ENCODE measurements at places on chromosomes 16 and 17.
A peak's percentile ranks its signal among the peaks of the same experiment; 100 is the strongest.

- no peak for DNase-seq
Observed at GRCh38 chr16:21117567-21117966, 33.1 kb downstream of the DNAH3 start.

GRCh38 chr16:35714665-35715064, 2255.3 kb downstream of the TP53TG3F start:
- DNase-seq, result no peak

DNA sequence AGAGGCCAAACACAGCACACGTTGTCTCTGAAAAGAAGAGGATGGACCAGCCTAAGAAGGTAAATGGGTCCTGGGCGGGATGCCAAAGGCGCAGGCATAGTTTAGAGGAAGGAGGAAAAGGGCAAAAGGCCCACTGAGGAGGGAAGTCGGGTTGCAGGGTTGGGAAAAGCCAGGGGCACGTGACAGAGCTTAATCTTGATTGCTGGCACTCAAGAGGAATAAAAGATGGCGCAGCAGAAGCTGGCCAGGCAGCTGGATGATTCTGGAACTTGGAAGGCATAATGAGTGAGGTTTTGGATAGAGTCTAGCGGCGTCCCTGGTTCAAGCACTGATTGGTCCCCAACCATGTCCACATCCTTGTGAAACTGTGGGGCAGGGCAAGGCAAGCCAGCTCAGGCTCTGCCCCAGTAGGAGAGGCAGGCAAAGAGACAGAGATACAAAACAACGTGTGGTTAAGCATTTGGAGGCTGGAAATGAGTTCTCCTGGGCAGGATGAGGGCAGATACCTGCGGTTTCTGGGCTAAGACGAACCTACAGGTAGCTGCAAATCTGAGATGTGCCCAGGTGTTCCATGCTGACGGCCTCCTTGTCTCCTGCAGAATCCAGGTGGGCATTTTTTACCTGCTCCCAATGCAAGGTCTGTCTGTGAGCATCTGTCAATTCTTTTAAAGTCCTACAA, 52.7 kb upstream of the CIBAR2 start:
- no peak for DNase-seq

DNA sequence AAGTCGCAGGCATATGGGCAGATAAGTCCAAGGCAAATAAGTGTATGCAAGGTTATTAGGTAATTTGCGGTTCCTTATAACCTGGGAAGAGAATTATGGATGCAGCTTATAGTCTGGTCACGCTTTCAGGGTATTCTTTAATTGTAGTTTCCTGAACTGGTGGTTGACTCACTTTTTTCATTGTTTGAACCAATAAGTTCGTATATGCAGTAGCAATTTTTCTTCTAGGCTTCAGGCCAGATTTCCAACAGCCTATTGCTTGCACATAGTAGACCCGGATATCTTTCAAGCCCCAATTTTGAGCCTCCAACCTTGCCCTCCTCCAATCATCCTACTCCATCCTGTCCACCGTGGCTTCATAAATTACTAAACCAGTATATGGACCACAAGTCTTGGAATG, 12.8 kb downstream of the CEP95 start:
- DNase-seq, result no peak

DNA sequence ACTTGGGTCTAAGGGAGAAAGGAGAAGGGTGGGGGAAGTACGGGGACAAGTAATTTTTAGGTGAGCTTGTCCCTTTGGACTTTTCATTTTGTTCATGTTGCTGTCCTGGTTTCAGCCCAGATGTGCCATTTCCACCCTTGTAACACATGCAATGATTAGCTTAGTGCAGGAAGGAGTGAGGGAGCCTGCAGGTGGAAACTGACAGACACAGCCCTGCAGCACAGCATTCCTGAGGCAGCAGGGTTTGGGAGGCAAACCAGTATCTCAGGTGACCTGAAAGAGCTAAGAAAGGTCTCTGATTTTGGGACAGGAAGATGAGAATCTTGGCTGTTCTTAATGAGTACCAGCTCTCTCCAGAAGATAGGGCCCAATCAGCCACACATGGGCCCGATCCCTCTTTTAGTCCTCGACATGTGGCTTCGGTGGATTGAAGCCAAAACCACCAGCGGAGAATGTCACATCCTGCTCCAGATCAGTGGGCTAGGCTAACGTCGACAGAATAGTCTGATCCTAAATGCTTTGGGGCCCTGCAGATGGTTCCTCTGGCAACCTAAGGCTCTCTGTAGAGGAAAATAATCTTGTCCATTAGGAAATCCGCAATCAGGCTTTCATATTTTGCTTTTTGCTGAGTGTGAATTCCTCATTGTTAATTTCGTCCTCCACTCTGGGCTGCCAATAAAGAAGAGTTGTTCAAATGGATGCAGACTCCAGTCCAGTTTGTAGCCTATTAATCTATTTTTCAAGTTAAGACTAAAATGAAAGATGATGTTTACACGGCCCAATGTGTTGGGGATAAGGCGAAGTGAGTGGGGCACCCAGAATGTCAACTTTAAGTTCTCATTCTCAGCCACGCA, 3.8 kb upstream of the RNF157 start:
- DNase-seq, result no peak

- no peak for DNase-seq
Observed at GRCh38 chr17:82924812-82925211, 85.0 kb upstream of the ZNF750 start.

DNA sequence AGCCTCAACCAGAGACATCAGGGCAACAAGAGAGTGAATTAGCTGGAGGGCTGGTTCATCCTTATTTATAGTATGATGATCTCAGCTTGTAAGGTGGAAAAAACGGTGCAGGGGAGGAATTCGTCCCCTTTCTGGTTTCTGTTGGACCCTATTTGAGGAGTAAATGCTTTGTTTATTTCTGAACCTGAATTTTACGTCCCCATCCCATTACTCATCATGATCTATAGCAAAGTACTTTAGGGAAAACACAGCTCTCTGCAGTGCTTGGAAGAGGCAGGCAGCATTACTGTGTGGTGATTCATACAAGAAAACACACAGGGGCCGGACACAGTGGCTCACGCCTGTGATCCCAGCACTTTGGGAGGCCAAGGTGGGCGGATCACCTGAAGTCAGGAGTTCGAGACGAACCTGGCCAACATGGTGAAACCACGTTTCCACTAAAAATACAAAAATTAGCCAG, 8.0 kb upstream of the VAT1L start:
- no peak for DNase-seq

GRCh38 chr17:80248894-80249710, 11.6 kb upstream of the RNF213 start:
- no peak for DNase-seq

DNA sequence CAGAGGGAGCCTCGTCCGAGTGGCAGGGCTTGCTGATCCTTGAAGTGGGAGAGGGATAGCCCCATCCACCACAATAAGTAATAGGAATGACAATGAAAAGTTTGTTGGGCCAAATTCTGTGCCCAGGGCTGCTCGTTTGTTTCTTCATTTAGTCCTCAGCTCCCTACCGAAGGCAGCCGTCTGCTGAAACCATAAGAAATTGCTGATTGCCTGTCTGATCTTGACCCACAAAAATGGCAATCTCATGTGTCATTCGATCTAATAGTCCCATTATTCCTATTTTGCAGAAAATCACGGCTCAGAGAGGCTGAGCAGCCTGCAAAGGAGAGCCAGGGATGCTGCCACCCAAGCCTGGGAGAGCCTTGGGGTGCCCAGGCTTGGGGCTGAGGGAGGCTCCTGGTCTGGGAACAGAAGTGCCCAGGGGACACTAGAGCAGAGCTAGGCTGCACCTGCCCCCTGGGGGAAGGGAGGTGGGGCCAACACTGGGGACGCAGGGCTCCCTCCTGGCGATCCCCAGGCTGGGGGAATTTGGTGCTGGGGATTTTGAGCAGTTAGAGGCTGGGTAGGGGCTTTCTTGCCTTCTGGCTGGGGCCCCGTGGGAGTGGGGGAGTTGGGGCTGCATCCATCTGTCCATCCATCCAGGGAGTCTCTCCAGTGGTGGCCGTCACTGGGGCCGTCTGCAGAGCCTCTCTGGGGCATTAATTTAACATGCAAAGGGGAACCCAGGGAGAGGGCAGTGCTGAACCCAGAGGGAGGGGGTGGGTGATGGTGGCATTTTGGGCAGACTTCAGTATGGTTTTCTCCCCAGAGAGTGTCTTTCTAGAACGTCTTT, 53.5 kb downstream of the SOCS1 start:
- no peak for DNase-seq

- DNase-seq, result no peak
Observed at GRCh38 chr17:6639014-6639585, 1.4 kb downstream of the KIAA0753 start.

DNA sequence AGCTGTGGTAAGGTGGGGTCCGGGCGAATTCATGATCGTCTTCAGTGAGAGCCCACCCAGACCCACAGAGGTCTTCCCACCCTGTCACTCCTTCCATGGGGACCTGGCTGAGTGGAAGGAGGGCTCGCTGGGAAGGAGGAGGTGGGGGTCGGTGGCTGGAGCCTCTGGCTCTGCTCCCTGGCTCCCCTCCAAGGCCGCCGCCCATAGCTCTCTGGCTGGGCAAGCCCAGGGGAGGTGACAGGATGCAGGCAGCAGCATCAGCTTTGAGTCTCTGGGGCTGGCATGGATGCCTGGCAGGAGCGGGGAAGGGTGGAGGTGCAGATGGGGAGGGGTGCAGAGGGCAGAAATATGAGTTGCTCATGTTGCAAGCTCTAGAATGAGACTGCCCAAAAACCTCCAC, 147.0 kb downstream of the ENGASE start:
- no peak for DNase-seq

DNA sequence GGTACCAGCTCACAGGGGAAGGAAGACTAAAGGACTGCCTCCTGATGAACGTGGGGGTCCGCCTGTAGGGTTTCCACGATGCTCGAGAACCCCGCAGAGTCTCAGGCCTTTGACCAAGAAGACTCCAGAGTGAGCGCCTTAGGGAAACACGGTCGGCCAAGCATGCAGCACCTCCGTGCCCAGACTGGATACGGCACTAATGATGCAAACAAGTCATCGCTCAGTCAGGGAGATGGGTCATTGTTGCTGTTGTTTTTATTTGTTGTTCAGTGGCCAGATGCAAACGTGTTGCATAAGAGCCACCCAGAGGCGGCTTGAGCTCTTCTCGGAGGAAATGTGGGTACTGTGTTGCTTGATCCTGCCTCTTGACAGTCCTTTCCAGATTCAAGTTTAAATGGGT, 19.3 kb upstream of the RBFOX3 start:
- no peak for DNase-seq

DNA sequence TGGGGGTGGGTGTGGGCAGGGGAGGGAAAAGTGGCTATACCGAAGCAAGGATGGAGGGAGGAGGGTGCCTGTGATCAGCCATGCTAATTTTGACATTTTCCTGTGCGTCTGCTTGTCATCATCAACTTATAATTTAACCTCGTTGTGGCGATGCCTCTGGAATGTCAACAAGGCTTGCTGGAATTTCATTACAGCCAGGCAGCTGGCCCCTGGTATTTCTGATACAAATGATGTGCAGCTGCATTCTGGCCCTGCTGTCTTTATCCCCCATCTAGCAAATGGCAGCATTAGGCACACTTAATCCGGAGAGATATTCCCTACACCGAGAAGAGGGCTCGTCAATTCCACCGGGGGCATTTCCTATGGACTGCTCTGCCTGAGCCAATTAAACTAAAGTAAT, 278.3 kb upstream of the CCL2 start:
- no peak for DNase-seq

DNA sequence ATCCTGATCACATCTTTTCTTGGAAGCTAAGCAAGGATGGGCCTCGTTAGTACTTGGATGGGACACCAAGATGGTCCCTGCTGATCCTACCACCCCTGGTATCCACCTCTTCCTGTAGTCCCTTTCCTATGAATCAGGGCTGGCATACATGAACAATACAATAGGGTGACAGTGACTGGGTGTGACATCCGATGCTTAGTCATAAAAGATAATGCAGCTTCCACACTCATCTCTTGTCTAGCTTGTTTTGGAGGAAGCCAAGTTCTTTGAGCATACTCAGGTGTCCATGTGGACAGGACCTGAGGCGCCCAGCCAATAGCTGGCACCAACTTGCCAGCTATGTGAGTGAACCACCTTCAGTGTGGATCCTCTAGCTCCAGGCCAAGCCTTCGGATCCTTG, 62.5 kb upstream of the NFAT5 start:
- DNase-seq, result no peak

DNA sequence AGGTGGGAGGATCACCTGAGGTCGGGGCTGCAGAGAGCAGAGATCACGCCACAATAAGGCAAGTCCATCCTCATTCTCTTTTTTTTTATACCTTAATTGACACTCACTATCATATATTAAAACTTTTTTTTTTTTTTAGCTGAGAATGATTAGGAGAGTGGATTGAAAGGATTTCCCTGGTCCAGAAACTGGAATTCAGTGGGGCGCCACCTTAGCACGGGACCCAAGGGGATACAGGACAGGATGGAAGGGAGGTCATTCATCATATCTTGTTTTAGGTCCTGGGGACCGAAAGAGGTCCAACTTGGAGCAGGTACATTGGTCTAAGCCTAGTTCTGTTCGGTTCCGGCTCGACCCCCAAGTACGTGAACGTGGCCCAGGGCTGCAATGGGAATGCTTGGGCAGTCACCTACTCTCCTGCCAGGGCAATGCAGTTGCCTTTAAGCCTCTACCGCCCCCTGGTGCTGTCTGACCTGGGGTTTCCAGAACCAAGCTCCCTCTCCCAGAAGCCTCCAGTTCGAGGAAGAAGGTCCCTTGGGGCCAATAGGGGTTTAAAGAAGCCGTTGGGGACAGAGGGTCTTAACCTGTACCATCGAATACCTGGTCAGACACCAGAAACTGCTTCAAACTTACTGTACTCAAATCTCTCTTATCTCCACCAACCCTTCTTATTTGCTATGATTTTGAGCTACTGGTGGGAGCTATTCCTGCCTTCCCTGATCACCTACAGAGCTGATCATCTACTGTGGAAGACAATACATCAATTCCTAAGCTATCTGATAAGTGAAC, 19.9 kb upstream of the GPATCH8 start:
- DNase-seq, result peak; percentile 45

- DNase-seq, result peak; percentile 39
Observed at GRCh38 chr17:57480438-57481196, 224.3 kb downstream of the MSI2 start.

GRCh38 chr17:12085076-12085949, 64.6 kb downstream of the MAP2K4 start:
- DNase-seq, result no peak

DNA sequence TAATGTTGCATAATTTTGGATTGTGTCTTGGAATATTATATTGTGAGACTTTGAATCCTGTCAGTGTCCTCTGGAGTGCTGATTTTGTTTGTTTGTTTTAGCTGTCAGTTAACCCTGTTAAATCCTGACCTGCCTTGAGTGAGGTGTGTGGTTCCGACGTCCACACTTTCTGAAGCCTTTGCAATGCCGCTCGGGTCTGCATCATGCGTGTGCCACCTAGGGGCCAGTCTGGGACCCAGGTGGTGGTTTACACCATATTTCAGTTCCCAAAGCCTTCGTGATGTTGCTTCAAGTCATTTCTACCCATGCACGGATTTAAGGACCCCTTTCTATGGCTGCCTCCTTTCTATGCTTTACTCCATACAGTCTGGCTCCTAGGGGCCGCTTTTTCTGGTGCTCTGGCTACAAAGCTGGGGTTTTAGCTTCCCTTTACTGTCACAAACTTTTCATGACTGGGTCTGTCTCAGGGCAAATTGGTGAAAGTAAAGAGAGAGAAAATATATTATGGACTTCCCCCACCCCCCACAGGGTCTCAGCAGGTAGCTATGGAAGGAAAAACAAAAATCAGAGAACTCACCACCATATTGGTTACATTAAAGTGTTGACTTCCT, 11.4 kb upstream of the OR4D1 start:
- no peak for DNase-seq

All from glomerular endothelial cell (primary cell).